ENCODE measurements at places on chromosomes 2 and 18.
A peak's percentile ranks its signal among the peaks of the same experiment; 100 is the strongest.

GRCh38 chr2:200622106-200622505 lies 36.3 kb downstream of the AOX1 start:
- DNase-seq = no peak

DNA sequence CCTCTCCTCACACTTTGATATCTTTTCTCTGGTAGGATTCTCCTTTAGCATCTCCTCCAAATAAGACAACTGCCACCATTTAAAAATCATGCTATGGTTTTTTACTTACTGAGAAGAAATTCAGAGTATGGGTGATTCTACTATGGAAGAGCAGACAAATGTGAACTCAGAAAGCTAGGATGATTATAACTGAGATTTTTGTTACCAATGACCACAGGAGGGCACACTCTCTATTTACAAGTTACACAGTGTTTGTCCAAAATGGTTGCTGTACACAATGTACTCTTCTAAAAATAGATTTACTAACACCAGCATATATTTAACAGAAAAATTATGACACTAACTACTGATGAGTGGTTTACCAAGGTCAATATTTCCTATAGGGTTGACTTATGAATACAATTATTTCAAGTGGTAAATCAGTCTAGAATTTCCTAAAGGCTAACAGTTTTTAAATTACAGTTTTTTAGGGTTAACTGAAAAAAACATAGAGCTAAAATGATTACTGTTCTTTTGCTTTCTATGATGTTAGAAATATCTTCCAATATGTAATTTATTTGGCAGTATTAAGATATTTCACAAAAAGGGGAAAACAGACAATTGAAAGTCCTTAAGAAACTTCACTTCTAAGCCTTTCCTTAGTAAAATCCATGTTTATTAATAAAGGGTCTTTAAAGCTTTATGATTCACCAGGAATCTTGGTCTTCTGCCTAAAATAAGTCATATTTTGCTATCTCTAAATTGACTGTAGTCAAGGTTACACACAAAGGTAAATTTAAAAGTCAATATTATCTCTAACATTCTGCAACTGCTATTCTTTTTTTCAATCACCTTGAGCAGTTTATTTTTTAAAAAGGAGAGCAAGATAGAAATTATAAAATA lies 57.2 kb downstream of the MAP4K3 start:
- DNase-seq = no peak

GRCh38 chr18:67133669-67134068 lies 382.9 kb downstream of the DSEL start:
- DNase-seq = no peak

- DNase-seq = no peak
Observed at GRCh38 chr2:136392897-136393505, 275.1 kb upstream of the CXCR4 start.

DNA sequence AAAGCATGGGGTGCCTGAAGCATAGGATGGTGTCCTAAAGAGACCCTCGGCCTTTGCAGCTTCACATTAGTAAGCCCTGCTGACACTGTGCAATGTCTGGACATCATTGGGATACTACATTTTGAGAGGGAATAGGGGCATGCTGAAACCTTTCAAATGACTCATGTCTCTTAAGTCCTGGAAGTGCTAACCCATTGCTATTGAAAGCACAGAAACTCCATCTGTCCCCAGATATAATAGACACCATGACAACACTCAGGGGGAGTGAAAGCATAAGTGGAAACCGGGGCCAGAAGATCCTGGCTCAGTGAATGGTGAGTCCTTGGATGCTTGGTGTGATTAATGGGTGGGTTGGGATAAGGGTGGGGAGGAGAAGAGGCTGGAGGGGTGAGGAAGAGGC lies 595.5 kb upstream of the ID2 start:
- DNase-seq = no peak

- DNase-seq = no peak
Observed at GRCh38 chr18:49020621-49021021, 69.9 kb upstream of the SMAD7 start.

DNA sequence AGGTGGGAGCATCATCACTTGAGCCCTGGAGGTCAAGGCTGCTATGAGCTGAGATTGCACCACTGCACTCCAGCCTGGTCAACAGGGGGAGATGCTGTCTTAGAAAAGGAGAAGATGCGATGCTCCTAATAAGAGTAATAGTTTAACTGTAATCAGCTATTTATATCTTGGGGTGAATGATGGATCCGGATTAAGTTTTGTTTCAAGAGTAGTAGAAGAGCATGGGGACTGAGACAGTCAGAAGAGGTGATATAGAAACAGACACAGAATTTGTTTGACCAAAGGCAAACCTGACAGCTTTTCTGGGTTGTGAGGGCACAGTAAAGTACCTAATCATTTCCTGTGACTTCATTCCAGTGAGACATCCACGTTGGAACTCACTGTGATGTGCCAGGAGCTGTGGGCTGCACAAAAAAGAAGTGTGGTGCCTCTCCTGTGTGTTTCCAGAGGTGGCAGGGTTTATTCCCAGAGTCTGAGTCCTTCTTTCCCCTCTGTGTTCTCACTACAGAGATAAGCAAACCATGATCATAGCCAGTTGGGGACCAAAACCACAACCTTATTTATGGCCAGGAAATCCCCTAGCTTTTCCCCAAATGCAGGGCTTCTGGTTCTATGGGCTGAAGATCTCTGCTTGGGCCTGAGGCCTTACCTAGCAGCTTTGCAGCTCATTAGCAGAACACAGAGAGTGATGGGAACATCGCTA lies 113.7 kb downstream of the XRCC5 start:
- no peak for DNase-seq

DNA sequence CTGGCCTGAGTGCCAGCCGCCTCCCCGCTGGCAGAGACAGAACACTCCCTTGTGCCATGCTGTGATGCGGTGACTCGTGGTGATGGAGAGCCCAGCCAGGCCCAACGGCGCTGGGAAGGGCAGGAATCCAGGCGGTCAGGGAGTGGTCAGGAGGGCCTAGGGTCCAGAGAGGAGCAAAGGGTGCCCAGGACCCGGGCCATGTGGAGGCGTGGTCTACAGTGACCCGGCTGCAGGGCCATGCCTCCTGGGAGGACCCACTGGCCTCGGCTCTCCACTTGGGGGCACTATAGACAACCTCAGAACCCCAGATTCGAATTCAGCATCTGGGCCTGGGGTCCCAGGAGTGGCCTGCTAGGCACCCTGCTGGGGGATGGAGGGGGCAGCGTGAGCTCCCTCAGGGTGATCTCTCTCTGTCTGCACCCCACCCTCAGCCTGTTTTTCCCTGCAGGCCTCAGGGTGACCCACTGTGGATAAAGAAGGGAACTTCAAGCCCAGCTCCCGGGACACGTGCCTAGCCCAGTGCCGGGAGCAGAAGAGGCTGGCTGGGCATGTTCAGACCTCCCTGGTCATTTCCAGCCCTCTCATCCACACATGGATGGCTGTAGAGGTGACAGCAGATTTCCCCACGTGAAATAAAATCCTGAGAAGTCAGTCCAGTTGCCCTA lies 13.0 kb downstream of the AMER3 start:
- DNase-seq = no peak

- no peak for DNase-seq
Observed at GRCh38 chr18:13410471-13410870, 191.9 kb downstream of the LDLRAD4 start.

GRCh38 chr2:149906886-149907285 lies 319.3 kb upstream of the MMADHC start:
- DNase-seq = no peak

DNA sequence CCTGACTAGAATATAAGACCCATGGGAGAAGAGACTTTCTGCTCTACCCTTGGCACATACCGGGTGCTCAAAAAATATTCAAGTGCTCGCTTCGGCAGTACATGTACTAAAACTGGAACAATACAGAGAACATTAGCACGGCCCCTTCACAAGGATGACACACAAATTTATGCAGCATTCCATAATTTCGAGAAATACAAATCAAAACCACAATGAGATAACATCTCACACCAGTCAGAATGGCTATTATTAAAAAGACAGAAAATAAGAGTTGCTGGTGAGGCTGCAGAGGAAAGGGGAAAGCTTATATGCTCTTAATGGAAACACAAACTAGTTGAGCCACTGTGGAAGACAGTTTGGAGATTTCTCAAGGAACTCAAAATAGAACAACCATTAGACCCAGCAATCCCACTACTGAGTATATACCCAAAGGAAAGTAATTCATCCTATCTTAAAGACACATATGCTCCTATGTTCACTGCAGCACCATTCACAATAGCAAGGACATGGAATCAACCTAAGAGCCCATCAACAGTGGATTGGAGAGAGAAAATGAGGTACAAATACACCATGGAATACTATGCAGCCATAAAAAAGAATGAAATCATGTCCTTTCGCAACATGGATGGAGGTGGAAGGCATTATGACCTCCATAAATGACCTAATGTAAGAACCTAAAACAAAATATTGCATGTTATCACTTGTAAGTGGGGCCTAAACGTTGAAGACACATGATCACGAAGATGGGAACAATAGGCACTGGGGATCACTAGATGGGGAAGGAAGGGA lies 71.6 kb upstream of the CYP1B1 start:
- no peak for DNase-seq

DNA sequence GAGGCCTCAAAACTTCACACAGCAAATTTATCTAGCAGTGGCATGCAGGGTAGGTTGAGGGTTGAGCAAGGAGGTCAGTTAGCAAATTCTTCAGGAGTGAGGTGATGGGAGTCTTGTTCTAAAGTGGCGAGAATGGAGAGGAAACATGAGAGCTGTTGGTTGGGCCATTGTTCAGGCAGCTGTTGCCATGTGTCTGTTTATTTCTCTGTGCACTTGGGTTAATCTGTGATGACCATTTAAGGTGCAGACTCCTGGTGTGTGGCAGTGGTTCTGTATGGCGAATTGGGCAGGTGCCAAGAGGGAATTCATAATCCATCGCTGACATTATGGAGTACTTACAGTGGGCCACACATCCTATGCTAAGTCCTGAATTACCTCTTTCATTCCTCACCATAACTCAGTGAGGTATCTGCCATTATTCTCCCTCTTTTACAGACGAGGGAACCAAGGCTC lies 30.4 kb downstream of the TMEM178A start:
- no peak for DNase-seq

GRCh38 chr2:95539836-95540235 lies 52.0 kb upstream of the TRIM43 start:
- DNase-seq = no peak

DNA sequence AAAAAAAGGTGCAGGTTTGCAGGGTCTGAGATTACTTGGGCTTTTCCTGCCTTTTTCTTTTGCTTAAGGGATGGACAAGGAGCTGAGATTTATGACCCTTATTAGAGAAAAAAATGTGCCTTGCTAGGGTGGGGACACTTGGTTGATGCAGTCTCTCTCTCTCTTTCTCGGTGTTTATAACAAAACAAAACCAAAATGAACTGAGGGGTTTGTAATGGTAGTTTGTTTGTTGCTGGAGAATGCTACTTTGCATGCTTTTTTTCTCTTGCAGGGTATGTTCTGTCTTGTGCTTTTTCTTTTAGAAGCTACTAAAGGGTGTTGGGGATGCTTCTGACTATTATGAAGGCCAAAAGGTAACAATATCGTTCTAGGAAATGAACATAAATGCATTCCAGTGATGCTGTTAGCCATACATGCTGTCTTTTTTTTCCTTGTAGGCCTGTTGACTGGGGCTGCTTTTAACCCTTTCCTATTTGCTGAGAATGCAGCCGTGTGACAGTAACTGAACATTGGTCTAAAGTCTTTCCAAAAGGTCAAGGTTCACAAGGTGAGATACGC lies 435 bp downstream of the ZNF532 start:
- no peak for DNase-seq

GRCh38 chr2:142495141-142495540 lies 364.3 kb upstream of the LRP1B start:
- no peak for DNase-seq

- no peak for DNase-seq
Observed at GRCh38 chr2:184534986-184535385, 63.3 kb upstream of the ZNF804A start.

DNA sequence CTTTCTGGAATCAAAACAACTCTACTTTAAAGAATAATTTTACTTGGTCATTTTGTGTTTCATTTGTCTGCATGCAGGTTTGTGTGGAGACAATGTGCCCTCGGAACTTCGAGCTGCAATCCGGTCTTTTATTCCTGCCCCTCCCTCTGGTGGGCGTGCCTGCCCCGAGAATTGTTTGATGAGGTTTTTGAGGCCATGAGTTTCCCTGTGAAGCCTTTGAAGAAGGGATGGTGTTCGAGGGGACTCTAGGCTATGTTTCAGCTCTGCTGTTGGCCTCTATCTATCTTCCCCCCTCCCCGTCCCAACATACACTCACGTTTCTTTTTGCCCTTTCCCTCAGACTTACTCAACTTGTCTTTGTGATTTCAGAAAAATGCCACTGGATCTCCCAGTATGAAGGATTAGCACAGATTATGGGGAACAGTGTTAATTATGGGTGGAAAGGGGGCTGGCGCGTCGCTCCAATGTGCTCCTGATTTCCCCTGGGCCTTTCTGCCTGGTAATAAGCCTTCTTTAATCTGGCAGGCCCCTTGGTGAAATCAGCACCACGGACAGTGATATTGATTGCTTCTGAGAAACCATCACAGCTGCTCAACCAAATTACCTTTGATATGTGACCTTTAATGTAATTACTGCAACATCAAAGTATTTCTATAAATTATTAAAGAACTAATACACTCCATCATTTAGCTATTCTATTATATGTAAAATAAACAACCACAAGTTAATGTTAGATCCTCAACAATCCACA lies 82.2 kb downstream of the CELF4 start:
- DNase-seq = peak; percentile 67

DNA sequence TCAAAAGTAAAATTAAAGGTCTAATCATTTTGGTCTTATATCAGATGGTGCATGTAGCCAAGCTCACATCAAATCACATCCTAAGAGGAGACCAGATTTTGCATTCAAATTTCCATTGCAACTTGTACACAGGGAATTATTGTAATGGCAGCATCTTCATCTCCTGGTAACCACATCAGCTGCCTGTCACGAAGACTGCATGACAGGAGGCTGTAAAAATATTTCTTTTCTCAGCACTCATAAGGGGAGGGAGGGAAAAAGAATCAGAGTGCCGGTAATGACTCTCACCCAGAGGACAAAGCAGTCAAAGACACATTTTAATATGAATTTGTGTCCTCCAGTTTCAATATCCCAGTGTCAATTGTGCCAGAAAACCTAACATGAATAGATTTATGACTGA lies 216.7 kb downstream of the TMEM163 start:
- DNase-seq = no peak

GRCh38 chr2:234286118-234286598 lies 210.7 kb downstream of the ARL4C start:
- DNase-seq = no peak

GRCh38 chr2:181138816-181139215 lies 158.4 kb downstream of the UBE2E3 start:
- DNase-seq = no peak

Data from nephron progenitor cell (in vitro differentiated cells).